ENCODE measurements at places on chromosomes 4 and X.

DNA sequence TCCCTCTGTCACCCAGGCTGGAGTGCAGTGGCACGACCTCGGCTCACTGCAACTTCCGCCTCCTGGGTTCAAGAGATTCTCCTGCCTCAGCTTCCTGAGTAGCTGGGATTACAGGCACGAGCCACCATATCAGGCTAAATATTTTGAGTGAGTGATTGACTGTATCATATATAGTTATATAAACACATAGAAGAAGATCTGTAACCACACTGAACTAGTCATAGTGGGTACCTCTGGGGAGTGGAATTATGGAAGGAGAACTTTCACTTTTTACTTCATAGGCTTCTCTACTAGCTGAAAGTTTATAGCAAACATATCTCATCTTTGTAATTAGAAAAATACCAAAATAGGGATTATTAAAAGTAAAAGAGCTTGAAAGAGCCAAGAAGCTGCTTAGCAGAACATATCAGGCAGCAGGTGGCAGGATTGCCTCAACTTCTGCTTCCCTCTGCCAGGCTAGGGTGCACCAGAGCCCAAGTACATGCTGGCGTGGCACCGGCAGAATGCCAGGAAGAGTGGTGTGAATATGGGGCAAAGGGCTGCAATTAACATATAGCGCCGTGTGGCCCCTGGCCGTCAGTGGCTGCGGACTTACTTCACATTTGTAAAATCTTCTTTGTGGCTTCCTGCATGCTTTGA is 39.5 kb upstream of the CD40LG start:
- no peak for DNase-seq

DNA sequence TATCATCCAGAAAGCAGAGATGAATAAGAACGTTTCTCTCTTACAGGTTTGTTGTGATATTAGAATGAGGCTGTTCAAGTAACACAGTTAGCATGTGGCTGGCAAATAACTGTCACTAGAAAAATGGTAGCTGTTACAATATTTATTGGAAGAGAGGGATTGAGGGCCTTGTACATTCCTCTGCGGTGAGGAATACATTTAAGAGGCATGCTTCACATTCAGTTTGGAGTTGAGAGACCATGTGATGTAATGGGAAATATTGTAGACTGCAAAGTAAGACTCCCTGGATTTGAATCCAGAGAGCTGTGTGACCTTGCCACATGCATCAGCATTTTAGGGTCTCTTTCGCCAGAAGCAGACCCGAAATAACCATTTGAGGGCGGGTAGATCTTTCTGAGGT is 104.8 kb upstream of the KIT start:
- no peak for DNase-seq

GRCh38 chrX:123756320-123756719 is 23.5 kb upstream of the THOC2 start:
- no peak for DNase-seq

DNA sequence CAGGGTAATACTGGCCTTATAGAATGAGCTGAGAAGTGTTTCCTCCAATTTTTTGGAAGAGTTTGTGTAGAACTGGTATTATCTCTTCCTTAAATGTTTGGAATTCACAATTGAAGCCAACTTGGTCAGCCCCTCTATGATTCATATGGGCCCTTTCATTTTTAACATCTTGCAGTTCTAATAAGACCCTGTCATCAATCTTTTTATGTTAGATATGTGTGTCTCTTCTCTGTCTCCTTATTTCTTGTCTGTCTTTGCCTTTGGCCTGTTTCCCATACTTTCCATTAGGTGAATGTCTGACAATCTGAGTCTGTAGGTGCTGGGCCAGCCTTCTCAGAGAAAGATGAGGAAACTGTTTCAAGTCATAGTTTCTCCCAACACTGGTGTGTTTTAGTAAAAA is 88.7 kb downstream of the SLC16A2 start:
- no peak for DNase-seq

- no peak for DNase-seq
Observed at GRCh38 chr4:126599746-126600145, 1033.0 kb upstream of the INTU start.

DNA sequence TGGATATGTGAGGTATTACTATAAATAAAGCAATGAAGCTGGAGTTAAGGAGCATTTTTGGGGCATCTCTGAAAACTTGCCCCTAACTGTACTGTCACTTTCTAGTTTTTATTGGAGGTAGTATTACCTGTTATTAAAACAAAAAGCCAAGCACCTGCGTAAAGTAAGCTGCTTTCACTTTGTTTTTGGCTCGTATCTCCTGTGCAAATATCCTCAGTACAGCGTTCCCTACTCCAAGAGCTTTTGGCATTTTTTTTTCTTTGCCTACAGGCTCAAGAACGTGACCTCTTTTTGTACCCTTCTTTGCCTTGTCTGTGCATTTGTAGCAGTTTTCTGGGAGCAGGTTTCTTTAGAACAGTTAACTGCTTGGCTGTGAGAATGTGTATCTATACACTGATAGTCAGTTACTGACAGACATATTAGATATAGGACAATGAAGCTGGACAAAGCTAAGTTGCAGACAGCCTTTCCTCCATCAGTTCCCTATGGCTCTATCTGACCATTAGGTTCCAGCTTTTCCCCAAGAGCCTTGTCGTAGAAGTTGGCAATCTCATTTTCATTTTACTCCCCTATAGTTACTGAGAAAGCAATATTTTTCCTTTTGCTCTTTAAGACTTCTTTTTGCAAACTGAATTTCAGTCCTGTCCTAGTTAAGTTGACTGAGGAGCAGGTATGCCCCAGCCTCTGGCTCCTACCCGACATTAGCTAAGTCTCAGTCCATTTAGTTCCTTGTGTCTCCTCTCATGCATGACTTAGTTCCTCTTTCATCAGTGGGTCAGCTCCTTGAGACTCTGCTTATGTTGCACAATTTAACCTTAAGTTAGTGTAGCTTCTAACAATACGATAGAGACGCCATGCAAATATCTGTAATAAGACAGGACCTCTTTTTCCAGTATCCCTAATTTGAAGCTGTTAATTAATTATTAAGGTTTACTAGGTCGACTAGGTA is 71.5 kb upstream of the HPRT1 start:
- no peak for DNase-seq

- DNase-seq, result no peak
Observed at GRCh38 chrX:2965965-2966364, 36.8 kb upstream of the ARSD start.

- DNase-seq, result no peak
Observed at GRCh38 chr4:102836596-102836995, 9.2 kb upstream of the UBE2D3 start.

- DNase-seq, result no peak
Observed at GRCh38 chr4:115219315-115219860, 106.0 kb upstream of the NDST4 start.

DNA sequence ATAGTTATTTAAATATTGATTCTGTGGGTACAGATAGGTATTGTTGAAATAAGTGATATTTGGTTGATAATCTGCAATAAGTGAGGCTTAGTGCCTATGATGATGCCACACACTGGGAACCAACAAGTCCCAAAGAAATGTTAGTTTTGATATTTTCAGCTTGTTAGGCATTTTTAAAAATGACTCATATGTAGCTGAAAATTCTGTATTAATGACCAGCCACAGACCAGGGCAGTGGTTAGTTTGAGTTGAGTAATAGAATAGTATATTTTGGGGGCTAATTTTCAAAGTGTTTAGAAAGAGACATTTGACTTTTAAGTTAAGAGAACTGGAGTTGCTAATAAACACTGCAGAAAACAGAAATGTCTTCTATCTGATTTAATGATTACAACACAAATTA is 9.4 kb downstream of the INTU start:
- DNase-seq, result no peak

DNA sequence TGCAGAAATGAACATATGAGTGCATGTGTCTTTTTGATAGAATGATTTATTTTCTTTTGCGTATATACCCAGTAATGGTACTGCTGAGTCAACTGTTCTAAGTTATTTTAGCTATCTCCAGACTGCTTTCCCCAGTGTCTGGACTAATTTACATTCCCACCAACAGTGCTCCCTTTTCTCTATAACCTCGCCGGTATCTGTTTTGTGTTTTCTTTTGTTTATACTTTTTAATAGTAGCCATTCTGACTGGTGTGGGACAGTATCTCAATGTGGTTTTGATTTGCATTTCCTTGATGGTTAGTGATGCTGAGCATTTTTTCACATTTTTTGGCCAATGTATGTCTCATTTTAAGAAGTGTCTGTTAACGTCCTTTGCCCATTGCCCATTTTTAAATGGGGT is 218.6 kb upstream of the KCNIP4 start:
- no peak for DNase-seq

- DNase-seq, result no peak
Observed at GRCh38 chr4:101823864-101824263, 33.3 kb downstream of the BANK1 start.

- no peak for DNase-seq
Observed at GRCh38 chr4:118718511-118719170, 33.4 kb downstream of the METTL14 start.

GRCh38 chrX:57647020-57647419 is 33.0 kb downstream of the NLRP2B start:
- DNase-seq, result no peak

- DNase-seq, result no peak
Observed at GRCh38 chr4:104901438-104901837, 245.2 kb upstream of the TET2 start.

- no peak for DNase-seq
Observed at GRCh38 chr4:136741468-136741867, 790.8 kb downstream of the PCDH18 start.

GRCh38 chrX:118459494-118459893 is 36.1 kb upstream of the DOCK11 start:
- peak; percentile 34 for DNase-seq

DNA sequence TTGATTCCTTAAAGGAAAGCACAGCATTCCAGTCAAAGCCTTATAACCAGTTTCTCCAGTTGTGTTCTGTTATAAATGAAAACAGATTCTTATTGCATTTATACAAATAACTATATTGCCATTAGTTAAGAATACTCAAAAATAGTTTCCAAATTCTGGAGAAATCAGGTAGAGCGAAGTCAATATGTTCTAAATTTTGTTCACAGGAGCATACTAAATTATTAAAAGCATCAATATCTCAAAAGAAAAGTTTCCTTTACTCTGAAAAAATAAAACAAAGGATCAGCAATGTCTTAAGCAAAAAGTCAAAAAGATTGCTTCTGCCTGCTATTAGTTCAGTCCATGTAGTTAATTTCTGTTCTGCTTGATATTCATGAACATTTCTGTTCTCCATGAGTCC is 39.7 kb downstream of the PGRMC2 start:
- no peak for DNase-seq

GRCh38 chr4:55989766-55990165 is 41.0 kb downstream of the CEP135 start:
- DNase-seq, result no peak

DNA sequence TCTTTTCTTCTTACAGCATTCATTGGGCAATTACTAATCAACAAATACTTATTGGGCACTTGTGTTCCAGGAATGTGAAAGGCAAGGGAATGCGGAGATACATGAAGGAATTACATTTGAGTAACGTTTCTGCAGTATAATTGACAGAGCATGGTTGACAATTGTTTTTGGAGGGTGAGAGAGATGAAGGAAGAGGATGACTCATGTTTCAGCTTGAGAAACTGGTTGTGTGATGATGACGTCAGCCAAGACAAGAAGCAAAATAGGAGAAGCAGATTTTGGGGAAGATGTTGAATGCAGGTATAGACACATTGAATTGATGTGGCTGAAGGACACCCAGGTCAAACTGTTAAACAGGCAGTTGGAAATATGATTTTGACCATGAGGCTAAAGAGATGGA is 8.0 kb upstream of the CPEB2 start:
- DNase-seq, result no peak

GRCh38 chr4:152476796-152477195 is 59.1 kb downstream of the FBXW7 start:
- no peak for DNase-seq

- no peak for DNase-seq
Observed at GRCh38 chr4:185566972-185567371, 31.7 kb upstream of the PDLIM3 start.

DNA sequence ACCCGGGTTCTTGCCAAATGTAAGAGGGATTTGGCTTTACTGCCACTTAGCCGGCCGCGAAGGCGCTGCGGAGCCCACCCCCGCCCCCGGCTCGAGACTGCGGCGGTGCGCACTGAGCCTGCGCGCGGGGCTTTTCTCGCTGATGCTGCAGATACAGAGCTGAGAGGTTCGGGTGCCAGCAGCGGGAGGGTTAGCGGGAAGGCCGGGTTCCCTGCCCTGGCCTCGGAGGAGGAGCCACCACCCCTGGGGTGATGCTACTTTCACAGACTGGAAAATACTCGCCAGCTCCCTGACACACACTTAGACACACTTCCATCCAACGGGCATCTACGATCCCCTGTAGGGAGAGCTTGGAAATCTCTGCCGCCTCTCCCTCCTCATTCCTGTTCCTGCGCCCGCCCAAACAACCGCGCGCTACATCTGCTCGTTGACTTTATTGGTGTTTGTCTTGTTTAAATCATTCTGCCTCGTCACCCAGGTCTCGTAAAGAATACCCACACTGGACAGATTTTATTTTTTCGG is 2.1 kb upstream of the PCDH7 start:
- peak; percentile 58 for DNase-seq

DNA sequence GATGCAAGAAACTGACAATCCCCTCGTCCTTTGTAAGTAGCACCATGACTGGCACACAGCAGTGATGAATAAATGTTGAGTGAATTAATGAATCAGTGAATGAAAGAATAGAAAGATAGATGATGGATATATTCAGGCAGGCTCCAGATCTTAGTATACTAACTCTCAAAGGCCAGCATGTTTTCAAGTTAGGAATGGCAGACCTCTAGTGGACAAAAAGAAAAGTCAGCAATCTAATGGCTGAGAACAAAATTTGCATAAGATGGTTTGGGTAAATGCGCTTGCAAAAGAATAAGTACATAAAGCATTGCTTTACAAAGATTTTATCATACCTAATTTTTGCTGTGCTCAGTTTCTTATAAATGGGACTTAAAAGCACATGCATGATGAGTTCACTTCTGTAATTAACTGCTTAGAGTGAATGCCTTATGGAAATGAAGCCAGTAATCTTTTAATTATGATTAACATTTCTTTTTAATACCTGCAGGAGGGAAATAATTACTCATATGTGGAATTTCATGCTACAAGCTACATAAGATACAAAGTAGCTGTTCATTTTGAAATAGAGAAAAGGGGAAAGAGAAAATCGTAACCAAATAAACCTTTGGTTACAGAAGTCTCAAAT is 126.9 kb upstream of the GPRIN3 start:
- DNase-seq, result peak; percentile 10

DNA sequence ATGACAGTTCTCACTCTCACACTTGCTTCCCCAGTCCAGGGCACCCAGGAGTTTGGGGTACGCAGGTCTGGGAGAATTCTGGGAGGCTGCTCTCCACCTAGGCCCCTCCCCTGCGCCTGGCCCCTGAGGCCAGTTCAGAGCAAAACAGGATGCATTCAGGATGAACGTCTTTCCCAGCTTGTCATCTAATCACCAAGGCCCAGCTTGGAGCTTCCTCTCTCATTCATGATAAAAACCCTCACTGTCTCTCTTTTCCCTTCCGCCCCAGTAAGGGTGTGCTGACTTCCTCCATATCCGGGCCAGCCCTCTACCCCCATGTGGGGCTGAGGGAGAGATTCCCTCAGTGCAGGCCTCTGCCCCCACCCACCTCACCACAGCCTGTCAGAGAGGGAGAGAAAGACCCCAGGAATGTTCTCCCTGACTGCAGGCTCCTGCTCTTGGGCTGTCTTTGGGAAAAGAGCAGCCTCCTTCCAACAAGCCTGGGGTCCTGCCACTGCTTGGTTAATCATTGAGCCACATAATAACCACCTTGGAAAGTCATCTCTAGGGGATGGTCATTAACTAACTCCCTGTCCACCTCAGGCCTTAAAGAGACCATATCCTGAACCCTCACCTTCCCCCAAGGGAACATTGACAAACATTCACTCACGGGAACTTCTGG is 50.1 kb downstream of the STARD8 start:
- DNase-seq, result no peak

GRCh38 chrX:38538134-38538533 is 23.2 kb upstream of the TSPAN7 start:
- no peak for DNase-seq
